ENCODE measurements at places on chromosomes 2 and 18.

GRCh38 chr2:187627153-187627552 is 72.9 kb upstream of the TFPI start:
- no peak for DNase-seq

DNA sequence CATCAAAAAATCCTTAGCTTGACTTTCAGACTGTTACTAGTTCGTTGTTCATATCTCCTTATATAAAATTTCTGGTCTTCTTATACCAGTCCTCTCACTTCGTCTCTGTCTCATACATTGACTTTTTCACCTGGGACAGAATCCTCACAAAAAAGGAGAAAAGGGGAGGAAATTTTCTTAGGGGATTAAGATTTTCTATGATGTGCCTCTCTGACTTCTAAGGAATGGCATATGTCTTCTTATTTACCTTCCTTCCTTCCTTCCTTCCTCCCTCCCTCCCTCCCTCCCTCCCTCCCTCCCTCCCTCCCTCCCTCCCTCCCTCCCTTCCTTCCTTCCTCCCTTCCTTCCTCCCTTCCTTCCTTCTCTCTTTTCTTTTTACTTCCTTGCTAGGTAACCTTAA is 27.9 kb downstream of the KCNE4 start:
- DNase-seq = no peak

DNA sequence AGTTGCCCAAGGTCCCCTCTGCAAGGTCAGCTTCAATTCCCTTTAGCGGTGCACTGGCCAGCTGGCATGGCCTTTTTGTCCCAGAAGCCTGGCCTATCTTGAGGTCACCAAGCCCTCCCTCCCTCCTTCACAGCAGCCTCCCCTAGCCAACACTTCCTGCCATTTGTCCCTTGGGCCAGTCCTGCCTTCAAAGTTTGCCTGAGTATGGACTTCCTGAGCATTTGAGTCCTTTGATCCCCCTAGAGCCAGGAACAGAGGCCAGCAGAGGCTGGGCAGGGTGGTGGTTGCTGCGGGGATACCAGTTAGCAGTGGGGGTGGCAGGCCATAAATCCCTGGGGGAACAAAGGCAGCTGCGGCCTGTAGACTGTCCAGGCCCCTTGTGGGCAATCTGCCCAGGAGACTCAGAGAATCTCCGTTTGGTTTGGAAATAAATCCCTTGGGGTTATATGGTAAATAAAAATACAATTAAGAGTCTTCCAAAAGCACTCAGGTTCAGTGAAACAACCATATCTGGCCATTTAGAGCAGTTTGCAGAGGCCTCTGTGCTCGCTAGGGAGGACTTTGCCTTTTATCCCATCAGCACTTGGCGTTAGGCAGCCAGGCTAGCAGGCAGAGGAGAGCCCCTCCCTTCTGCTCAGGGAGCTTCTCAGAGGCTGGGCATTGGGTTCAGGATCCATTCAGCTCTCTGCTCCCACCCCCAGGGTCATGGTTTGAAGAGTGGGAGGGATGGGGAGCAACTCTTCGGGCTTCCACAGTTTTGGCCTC is 3.1 kb upstream of the HES6 start:
- no peak for DNase-seq

GRCh38 chr18:70422391-70422965 is 133.6 kb downstream of the SOCS6 start:
- no peak for DNase-seq

- no peak for DNase-seq
These were observed 90.7 kb downstream of the MEIS1 start for GRCh38 chr2:66525606-66526005.

GRCh38 chr2:101617796-101618195 is 79.7 kb upstream of the MAP4K4 start:
- DNase-seq = no peak

DNA sequence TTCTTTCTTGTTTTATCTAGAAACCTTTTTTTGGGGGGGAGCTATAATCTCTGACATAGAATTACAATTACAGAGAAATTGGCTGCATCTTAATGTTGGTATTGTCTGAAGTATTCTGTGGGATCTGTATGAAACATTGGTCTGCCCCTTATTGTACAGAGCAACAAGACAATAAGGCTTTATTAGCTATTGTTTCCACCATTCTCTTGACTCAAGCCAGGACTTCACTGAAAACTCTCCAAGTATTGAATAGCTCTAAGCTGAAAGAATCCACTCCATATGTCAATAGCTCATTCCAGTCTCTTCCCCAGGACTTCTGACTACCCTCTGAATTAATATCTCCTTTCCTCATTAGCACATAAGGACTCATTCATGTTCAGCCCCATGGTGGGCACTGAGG is 77.8 kb downstream of the RHBDD1 start:
- DNase-seq = no peak

DNA sequence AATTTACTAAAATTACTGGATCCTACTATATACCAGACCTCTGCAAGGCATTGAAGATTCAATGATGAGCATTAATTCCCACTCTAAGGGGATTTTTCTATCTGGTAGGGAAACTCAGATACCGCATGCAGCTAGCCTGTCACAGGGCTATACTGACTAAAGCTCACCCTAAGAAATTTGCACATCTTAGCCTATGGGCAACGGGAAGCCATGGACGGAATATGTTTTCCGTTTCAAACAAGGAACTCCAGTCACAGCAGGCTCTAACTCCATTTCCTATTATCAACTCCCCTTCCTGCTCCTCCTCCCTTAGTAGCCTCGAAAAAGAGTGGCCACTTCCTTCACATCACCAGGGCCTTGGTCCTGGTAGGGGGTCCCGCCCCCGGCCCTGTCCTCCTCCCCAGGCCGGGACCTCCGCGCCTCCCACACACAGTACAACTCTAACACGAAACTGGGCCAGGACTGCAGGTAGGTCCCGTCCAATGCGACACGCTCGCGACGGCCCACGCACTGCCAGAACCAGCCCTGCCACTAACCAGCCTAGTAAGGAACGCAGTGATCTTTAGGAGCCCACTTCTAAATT is 659 bp upstream of the COX5B start:
- no peak for DNase-seq

DNA sequence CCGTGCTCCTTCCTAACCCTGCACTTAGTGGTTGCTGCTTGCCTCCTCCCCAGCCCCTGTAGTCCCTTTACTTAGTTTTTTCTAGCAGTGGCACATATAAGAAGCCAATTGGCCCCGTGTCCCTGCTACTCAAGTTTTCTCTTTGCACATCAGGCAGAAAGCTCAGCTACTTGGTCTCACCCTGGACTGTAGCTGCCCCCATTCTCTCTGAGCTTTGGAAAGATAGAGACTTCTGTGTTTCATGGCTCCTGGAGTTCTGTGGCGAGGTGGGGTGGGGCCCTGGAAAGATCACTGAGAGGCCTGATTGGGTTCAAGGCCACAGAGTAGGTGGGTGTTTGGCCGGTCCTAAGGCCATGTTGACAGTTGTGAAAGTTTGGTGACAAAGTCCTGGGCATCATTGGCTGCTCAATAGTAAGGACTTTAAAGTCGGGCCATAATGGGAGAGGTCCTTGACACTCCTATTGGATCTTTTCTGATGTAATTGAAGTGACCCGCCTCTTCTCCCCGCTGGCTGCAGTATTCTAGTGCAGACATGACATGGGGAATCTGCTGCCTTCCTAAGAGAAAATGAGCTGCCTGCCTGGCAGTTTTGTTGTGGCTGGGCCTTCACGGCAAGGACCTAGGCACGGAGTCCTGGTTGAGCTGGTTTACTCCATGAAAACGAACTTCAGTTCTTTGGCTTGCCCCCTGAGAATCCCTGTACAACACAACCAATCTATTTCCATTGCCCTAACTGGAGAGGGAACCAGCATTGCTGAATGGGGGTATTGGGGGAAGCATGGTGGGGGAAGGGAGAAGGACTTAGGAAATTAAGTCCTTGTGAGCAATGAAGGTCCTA is 26.2 kb upstream of the CYP27A1 start:
- DNase-seq = no peak

DNA sequence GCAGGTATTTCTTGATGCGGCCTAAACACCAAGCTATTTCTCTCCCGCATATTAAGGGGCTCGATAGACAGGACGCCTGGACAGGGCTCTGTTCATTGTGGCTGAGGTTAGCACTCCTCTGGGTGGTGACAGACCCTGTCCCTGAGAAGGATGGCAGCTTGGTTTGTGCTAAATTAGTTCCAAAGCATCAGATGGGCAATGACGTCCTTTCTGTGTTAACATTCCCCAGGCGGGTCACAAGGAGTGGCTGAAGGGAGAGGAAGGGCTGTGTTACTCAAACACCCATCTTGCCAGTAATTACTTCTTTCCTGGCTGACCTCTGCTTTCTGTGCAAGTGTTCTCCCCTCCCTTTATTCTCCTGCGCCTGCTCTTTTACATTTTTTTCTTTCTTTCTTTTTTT is 75.0 kb downstream of the TMEM247 start:
- no peak for DNase-seq

GRCh38 chr2:71903841-71904240 is 243.8 kb downstream of the CYP26B1 start:
- DNase-seq = no peak

- DNase-seq = no peak
These were observed 7.8 kb upstream of the IL1R2 start for GRCh38 chr2:101983928-101984327.

DNA sequence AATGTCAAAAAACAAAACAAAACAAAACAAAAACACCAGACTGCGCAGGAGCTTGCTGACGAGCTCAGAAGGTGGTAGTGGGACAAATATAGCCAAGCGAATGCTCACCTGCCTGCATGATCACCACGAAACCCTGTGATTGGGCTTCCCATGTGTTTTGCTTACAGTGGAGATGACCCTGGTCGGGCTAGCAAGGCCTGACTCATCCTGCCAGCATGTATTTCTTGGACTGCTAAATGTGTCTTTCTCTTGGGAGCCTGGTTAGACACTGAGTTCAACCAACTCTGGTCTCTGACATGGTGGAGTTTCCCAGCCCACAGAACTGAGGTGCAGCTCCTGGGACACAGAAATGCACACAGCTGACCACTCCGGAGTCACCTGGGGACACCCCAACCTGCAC is 30.7 kb upstream of the DUSP2 start:
- DNase-seq = no peak

DNA sequence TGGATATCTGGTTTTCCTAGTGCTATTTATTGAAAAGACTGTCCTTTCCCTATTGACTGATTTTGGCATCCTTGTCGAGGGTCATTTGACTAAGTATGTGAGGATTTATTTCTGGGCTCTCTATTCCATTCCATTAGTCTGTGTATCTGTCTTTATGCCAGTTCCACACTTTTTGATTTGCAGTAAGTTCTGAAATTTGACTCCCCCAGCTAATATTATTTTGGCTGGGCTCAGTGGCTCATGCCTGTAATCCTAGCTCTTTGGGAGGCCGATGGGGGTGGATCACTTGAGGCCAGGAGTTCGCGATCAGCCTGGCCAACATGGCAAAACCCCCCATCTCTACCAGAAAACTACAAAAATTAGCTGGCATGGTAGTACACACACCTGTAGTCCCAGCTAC is 46.8 kb upstream of the GAREM2 start:
- DNase-seq = no peak

DNA sequence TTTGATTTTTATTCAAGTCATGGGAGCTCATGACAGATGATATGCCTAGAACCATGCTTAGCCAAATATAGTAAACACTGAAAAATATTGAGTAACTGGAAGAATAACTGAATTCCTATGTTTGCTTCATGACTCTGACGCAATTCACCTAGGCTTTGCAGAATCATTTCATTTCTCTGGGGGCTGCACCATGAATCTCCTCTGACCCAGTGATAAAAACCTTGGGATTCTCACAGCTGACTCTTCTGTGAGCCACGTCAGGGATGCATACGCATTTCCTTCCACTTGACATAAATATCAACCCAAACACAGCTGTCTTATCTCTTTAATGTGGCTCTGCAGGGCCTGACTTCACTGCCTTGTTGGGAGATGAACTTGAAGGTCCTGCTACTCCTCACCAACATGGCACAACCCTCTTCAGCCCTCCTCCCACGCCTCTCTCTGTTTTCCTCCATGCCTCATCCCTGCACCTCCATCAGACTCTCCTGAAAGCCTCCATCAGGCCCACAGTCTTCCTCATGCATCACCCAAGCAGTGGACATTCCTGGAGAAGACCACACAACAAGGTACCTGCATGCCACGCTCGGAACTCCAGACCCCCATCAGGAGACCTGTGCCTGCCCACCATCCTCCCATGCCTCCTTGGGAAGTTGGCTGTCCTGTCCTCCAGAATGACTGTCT is 29.8 kb downstream of the COL6A3 start:
- no peak for DNase-seq

DNA sequence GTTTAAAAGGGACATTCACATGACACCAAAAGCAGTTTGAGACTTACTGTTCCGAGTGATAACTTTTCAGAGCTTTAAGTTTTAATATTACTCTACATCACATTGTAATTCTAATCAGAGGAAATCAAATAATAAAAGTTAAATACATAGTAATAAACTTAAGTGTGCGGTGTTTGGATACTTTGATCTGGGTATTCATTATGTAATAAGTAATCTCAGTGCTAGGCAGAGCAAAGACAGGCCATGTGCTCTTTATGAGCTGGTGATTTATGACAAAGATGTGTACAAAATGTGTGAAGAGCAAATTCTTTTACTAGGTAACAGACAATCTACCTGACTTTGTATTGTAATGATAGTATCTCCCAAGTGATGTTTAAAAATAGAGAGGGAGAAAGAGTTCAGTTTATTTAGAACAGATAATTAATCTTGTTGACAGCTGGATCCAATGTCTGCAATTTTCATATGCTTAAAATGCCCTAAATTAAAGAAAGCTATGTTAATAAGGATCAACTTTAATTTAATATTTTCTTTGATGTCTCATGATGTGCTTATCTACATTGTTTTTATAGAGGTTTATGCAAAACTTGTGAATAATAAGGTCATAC is 4.4 kb downstream of the CFAP221 start:
- DNase-seq = no peak

DNA sequence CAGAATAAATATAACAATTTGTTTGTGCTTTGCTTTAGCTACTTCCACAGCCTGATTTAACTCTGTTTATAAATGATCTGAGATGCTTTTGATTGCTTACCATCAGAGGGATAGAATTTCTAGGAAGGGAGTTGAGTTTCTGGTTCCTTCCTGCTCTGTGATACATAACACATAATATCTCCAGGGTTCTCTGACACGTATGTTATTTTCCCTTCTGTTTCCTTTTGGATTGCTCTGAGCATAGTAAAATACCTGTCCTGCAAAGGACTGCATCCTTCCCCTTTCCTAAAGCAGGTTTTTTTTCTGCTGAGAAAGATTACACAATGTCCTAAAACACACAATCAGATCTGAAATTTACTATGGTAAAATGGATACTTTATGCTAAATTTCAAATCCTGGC is 76.1 kb downstream of the CABYR start:
- no peak for DNase-seq
